ENCODE measurements at places on chromosomes 5 and 9.

- DNase-seq: no peak
These were observed 29.9 kb upstream of the NKD2 start for GRCh38 chr5:978693-979092.

DNA sequence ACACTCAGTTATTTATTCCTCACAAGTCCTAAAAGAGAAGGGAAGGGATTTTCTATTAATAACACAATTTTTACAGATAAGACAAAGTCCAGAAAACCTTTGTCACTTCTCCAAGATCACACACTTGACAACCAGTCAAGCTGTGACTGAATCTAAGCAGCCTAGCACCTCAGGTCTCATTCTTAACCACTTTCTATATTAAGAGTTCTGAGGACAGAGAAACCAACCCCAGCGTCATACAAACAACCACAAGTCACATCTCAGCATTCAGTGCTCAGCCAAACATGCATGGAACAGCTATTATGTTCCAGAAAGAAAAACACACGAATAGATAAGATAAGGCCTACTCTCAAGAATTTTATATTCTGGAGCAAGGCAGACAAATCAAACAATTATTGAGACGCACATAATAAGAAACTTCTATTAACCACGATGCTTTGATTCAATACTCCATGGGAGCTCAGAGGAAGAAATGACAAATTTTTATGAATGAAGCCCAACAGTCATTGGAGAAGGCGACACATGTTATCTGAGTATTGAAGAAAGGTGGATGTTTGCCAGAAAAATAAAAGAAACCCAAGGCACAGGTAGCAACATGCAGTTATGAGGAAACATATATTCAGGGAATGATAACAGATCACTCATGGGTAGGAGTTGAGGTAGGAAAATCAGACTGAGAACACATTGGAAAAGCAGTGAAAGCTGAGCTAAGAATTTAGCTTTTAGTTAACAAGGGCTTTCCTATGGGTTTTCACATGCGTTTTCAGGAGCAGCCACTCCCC lies 113.1 kb downstream of the HTR4 start:
- DNase-seq: no peak

DNA sequence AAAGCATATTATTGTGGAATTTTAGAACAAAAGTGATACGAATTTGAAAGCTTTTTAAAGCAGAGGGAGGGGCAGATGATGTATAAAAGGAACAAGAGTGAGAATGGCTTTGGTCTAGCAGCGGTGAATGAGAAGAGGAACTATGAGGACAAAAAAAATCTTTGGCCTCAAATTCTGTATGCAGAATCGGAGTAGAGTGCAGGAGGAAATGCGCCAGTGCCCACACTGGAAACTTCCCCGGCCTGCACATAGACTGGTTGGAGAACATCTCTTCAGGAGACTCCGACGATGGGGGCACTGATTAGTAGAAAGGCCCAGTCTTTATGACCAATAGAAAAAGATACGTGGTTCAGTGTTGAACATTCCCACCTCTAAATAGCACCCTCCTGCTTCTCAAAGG lies 51.3 kb downstream of the SLC46A2 start:
- DNase-seq: no peak

GRCh38 chr9:87387351-87388011 lies 110.2 kb upstream of the DAPK1 start:
- DNase-seq: no peak

DNA sequence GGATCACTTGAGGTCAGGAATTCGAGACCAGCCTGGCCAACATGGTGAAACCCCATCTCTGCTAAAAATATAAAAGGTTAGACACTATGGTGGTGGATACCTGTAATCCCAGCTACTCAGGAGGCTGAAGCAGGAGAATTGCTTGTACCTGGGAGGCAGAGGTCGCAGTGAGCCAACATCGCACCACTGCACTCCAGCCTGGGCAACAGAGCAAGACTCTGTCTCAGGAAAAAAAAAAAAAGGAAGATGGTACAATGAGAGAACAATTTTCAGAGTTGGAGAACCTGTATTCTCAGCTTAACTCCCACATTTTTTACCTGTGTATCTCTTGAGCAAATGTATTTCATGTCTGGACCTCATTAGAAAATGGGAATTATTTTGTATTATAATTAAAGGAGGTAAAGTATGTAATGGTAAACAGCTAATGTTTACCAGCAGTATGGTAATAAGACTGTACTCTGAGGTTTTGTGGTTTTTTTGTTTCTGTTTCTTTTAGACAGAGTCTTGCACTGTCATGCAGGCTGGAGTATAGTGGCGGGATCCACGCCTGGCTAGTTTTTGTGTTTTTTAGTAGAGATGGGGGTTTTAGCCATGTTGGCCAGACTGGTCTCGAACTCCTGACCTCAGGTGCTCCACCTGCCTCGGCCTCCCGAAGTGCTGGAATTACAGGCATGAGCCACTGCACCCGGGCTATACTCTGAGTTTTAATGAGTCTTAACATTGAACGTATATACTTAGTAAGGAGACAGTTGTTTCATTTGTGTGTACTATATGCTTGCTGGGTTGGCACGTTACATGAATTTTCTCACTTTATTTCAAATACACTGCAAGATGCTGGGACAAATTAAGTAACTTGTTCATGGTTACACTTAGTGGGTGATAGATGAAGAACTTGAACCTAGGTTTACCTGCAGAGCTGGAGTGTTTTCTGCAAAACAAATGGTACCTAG lies 16.2 kb downstream of the UHRF2 start:
- DNase-seq: peak; percentile 46

DNA sequence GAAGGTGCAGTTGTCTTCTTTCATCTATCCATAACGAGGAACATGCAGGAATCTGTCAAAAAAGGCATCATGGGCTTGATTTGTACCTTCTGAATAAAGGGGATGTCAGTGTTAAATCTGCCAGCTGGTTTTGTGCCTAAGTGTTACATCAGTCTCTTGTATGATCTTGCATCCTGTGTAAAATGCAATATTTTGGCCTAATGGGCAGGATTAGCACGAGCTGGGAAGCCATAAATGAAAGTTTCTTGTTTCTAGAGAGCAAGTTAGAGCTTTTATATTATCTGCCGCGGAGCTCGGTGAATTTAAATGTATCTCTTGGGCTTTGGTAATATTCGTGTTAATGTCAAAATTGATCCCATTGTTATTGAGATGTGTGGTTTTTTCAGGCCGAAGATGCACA lies 526.1 kb upstream of the WWC1 start:
- no peak for DNase-seq

DNA sequence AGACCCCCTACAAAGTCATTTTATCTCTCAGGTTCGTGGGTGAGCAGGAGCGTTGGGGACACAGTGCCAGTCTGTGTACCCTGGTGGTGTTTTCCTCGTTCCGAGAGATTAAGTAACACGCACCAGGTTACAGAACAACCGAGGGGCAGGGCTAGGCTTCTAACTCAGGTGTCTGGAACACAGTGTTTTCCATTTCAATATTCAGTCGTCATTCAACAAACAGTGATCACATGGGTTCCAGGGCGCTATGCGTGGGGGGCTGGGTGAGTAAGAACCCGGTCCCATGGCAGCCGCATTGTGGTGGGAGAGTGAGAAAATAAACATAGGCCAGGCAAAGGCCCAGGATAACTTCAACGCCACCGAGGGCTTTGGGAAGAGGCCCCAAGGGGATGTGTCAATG lies 55.9 kb upstream of the RNU6ATAC start:
- DNase-seq: no peak

DNA sequence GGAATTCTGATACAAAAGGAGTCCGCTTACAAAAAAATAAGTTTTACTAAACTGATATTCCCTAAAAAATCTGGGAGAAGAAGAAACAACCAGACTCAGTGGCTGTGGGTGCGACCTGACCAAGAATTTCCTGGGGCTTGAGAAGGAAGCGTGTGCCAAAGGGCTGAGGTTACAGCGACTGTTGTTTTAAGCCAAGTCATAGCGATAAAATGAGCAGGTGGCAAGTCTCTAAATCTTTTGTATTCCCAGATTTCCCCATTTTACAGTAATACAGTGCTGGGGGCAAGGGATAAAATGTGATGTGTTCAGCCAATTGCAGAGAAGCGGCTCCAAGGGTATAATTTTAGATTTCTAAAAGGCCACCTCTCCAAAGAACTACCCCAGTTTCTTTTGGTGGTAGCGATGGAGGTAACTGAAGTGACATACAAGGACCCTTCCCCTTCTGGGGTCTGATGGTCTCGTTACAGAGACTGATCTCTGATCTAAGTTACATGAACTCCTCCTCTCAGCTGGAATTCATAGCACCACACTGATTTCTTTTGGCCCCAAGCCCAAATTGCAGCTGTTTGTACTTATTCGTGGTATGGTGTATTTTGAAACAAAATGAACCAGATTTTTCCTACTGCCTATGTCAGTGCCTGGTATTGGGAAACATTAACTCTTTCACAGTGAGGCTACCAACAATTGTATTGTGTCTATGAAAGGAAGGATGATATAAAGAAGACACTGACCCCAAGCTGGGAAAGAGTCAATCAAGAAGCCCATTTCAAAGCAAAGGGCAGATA lies 41.6 kb downstream of the LPAR1 start:
- DNase-seq: no peak

DNA sequence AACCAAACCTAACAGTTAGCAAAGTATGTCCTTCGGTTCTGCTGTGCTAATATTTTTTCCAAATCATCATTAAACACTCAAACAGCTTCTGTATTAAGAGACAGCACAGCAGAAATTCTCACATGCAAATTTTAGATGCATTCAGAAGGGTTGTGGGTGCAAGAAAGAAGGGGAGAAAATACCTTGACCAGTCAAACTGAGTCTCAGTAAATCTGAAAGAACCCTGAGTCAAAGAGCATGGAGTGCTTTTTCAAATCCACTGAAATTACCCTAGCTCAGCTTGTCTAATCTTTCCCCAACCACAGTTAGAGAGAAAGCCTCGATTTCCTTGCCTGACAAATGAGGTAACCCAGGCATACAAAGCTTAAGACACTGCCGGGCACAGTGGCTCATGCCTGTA lies 55.1 kb downstream of the RETREG1 start:
- DNase-seq: no peak

DNA sequence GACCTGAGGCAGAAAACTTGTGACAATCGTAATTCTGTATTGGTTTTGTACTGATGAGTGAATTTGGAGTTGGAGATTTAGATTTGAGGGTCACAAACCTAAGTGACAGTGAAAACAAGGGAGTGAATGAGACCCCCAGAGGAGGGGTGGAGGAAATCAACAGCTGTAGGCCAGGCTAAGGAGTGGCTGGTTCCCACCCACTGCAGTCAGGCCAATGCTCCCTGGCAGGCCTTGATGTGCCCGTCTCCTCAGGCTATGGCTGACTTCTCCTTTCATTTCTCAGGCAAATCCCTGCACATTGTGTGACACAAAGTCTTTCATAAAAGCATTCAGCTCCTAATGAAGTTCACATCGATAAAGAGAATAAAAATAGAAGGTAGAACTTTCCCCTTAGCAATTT lies 557.6 kb downstream of the CETN3 start:
- DNase-seq: no peak

- DNase-seq: no peak
These were observed 40.0 kb upstream of the PHYKPL start for GRCh38 chr5:178272591-178272990.

DNA sequence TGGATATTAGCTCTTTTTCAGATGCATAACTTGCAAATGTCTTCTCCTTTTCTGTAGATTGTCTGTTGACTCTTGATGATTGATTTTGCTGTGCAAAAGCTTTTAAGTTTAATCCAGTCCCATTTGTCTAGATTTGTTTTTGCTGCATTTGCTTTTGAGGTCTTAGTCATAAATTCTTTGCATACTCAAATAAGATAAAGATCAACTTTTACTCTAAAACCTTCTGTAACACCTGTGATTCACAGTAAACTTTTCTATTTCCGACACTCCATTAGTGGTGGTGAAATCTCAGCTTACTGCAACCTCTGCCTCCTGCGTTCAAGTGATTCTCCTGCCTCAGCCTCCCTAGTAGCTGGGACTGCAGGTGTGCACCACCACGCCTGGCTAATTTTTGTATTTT lies 239.0 kb upstream of the ST8SIA4 start:
- DNase-seq: no peak

GRCh38 chr5:141603923-141604717 lies 14.7 kb downstream of the DIAPH1 start:
- DNase-seq: no peak

- DNase-seq: no peak
These were observed 4.4 kb upstream of the ZNF782 start for GRCh38 chr9:96858670-96859069.

DNA sequence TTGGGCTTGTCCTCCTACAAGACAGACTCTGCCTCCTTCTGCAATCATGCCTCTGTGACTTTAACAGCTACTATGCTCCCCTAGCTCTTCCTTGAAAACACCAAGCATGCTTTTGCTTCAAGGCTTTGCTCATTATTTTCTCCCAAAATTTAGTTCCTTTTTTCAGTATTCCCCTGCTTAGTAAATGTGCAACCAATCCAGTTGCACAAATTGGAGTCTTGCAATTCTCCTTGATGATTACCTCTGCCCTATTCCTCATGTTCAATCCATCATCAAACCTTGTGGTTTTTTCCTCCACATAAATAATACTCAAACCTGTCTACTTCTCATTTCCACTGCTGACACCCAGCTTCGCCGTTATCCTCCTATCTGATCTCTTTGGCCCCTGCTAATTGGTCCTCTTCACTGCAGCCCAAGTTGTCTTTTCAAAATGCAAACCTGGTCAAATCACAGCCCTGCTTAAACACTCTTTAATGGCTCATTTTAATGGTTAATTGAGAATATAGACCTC lies 296.3 kb downstream of the CWC27 start:
- DNase-seq: no peak

- no peak for DNase-seq
These were observed 74.3 kb downstream of the ABCA1 start for GRCh38 chr9:104853683-104854082.

DNA sequence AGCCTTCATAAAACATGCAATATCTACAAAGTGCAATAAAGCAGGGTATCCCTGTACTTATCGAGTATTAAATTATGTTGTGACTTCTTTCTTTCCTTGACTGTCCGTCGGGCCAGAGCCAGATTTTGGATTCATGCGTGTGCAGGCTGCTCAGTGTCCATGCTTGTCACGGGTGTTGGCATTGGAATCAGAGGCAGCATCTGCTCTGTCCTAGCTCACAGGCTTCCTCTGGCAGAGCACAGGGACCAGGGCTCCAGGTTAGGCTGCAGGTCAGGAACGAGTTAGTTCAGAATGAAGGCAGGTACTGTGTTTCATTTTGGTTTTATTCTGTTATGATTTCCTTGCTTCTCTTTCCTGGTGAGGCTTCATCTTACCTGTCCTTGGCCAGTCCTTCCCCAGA lies 249.8 kb downstream of the AUH start:
- DNase-seq: no peak

DNA sequence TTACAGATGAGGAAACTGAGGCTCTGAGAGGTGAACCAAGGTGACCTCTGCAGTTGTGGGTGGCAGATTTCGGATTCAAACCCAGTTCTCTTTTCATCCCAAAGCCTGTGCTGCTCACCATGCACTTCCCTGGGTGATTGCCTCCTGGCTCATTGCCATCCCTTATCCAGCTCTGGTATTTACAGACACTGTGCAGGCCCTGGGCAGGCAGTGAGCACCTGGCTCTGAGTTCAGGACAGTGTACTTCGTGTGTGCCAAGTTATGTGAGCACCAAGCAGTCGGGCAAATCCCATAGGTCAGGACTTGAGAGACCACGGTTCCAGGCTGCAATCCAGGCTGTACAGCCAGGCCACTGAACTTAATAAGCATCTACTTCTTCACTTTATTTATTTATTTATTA lies 1.4 kb downstream of the LRSAM1 start:
- DNase-seq: no peak

All from activated CD4-positive, CD25-positive, alpha-beta regulatory T cell treated with anti-CD3 and anti-CD28 coated beads, Interleukin-2, amount 50 U/mL, for 72 hours (primary cell).